ENCODE measurements at places on chromosomes 16 and 17.

DNA sequence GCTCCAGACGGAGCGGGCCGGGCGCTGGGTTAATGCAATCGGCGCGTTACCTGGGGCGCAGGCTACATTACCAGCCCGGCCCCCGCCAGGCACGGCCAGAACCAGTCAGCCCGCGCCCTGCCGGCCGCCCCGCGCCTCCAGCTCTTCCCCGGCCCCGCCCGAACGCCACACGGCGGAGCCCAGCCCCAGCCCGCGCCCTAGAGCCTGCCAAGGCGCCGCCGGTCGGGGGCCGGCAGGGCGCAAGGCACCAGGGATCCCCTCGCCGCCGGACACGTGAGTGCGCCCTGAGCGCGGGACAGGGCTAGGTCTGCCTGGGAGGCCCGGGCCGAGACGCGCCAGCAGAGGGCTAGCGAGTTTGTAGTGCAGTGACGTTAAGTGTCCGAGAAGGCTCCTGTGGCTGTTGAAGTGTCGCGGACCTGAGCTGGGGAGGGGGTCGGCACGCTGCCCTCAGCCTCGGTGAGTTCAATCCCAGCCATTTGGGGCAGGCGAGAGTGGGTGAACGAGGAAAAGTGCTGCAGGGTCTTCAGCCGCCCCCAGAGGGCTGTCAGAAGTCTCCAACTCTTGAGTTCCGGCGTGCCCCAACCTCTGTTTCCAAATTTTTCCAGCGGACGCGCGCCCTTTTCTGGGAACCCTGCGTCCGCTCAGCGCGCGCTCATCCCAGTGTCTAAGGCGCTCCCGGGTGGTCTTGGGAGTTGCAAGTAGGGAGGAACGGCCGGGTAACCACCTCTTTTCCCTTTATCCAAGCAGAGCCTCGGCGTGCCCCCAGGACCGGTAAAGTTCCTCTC, at the start of gene SLC6A2:
SLC6A2 (plus strand) TSS at position 92 of the 785 bp plus-strand sequence. CDS start 707 bp downstream, outside the sequence.
- H3K27ac ChIP-seq = no peak within 1 kb of the TSS
- no peaks in the 10 kb centered on the region for H3K4me1 ChIP-seq
- H3K36me3 ChIP-seq = no peaks in the 10 kb centered on the region
- peaks cover 56% of the 10 kb centered on the region for H3K27me3 ChIP-seq

DNA sequence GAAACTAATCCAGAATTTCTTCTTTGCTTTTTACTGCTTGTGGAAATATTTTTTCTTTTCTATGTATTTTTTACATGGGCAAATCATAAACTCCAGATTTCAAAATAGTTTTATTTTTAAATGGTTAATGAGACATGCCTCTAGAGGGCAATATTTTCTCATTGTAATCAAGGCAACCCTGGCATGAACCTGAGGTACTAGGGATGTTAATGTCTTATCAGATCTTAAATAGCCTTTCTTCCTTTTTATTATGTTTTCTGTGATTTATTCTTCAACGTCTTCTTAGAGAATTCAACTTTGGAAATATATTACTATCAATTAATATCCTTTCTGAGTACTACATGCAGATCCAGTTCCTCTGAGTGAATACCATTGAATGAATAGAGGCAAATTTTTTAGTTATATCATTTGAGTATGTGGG, 324.7 kb downstream of the BCAS3 start:
- no peaks in the 10 kb centered on the region for H3K27me3 ChIP-seq
- H3K4me3 ChIP-seq = no peak overlapping the region
- peaks cover 2% of the 10 kb centered on the region for H3K36me3 ChIP-seq
- H3K27ac ChIP-seq = no peak overlapping the region
- DNase-seq = no peak
- H3K4me1 ChIP-seq = peaks cover 26% of the 10 kb centered on the region

- H3K27me3 ChIP-seq = no peaks in the 10 kb centered on the region
- H3K36me3 ChIP-seq = no peaks in the 10 kb centered on the region
- no peak for DNase-seq
- H3K27ac ChIP-seq = peak overlapping the region; percentile 93
- peaks cover 93% of the 10 kb centered on the region for H3K4me1 ChIP-seq
Observed at GRCh38 chr17:57927048-57927723, 28.0 kb downstream of the CUEDC1 start.

GRCh38 chr17:30299000-30299399, 7.3 kb upstream of the BLMH start:
- DNase-seq = no peak
- peaks cover 4% of the 10 kb centered on the region for H3K27me3 ChIP-seq
- no peak overlapping the region for H3K27ac ChIP-seq
- H3K36me3 ChIP-seq = no peaks in the 10 kb centered on the region
- H3K4me1 ChIP-seq = no peaks in the 10 kb centered on the region

- H3K27ac ChIP-seq = no peak overlapping the region
- no peak for DNase-seq
- peaks cover 91% of the 10 kb centered on the region for H3K27me3 ChIP-seq
- H3K4me3 ChIP-seq = no peak overlapping the region
- no peaks in the 10 kb centered on the region for H3K36me3 ChIP-seq
Observed at GRCh38 chr17:48148029-48148770, 40.6 kb downstream of the SNX11 start.

DNA sequence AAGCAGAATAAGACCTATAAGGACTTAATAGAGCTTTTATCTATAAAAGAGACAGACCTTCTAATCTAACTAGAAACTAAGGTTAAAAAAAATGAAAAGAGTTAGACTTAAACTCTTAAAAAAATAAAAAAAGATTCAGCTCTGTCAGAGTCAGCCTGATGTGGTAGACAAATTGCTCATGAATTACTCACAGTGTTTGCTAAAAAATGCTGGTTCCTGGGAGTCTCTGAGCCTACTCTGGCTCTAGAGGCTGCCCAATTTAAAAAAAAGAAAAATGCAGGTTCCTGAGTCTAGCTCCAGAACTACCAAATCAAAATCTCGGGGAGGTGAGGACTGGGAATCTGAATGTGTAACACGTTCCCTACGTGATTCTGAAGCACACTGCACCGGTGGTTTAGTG, 18.1 kb downstream of the SOST start:
- H3K4me3 ChIP-seq = no peak overlapping the region
- H3K36me3 ChIP-seq = no peaks in the 10 kb centered on the region
- H3K27me3 ChIP-seq = peaks cover 5% of the 10 kb centered on the region
- no peak for DNase-seq
- H3K27ac ChIP-seq = no peak overlapping the region

DNA sequence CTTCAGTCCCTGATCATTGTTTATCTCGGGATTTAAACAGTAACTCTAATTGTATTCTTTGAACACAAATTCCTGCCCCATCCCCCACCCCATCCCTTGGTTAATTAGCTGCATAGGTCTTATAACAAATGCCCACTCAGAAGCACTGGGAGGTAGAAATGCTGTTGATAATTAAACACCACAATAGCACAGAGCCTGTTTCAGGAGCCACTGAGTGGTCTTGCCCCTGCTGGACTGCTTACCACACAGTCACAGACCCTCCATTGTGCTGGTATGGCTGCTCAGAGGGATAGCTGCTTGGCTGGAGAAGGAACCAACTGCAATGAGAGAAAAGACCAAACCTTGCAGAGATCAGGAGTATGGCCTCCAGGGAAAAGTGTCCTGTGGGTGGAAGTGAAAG, 214.1 kb downstream of the ANKFN1 start:
- peak overlapping the region; percentile 19 for H3K27ac ChIP-seq
- no peak overlapping the region for H3K4me3 ChIP-seq
- no peaks in the 10 kb centered on the region for H3K27me3 ChIP-seq

DNA sequence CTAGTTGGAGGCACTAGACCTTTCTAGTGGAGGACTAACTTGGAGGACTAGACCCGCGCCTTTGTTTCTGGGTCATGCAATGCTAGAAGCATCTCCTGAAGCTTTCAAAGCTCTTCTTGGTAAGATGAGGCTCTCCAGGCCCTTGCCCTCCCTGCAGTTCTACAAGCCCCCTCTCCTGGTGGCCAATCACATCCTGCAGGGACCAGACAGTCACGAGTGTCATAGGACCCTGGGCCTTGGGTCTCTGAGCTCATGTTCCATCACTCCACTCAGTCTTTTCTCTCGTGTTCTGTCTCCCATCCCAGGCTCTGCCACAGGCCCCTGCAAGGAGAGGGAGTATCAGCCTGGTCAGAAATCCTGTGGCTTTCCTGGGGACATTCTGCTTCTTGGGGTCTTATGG, 119.6 kb downstream of the CYLD start:
- no peaks in the 10 kb centered on the region for H3K36me3 ChIP-seq
- no peak overlapping the region for H3K4me3 ChIP-seq
- H3K27ac ChIP-seq = peak overlapping the region; percentile 43
- H3K27me3 ChIP-seq = no peaks in the 10 kb centered on the region
- no peak for DNase-seq

DNA sequence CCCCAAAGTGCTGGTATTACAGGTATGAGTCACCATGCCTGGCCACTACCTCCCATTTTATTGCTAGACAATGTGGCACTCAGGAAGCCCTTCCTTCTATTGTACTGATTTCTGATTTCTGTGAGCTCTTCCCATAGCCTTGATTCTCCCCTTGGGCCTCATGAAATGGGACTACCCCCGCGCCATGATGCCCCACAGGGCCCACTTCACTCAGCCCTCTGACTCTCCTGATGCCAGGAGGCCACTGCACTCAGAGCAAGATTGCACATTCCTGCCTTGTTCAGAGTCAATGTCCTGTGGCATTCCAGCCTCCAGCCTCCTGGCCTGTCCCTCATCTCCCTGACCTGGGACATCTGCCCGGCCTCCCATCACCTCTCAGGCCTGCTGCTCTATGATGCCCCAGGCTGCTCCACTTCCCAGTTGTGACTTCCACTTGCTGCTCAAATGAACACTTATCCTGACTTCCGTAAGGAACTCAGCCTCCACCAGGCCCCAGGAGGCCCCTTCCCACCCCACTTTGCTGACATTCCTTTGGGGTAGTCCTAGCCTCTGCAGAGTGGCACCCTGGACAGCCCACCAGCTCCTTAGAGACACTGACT, 66.6 kb upstream of the KSR1 start:
- H3K4me3 ChIP-seq = no peak overlapping the region
- DNase-seq = no peak
- peaks cover 23% of the 10 kb centered on the region for H3K27me3 ChIP-seq
- H3K36me3 ChIP-seq = no peaks in the 10 kb centered on the region
- no peaks in the 10 kb centered on the region for H3K4me1 ChIP-seq

GRCh38 chr16:69320740-69321073, 9.6 kb downstream of the VPS4A start:
- no peak overlapping the region for H3K27ac ChIP-seq
- peaks cover 22% of the 10 kb centered on the region for H3K36me3 ChIP-seq
- no peaks in the 10 kb centered on the region for H3K27me3 ChIP-seq
- H3K4me3 ChIP-seq = peak overlapping the region; percentile 18
- DNase-seq = no peak

GRCh38 chr17:39150104-39150634, 1.3 kb downstream of the PLXDC1 start:
- no peak overlapping the region for H3K27ac ChIP-seq
- H3K36me3 ChIP-seq = peaks cover 9% of the 10 kb centered on the region
- H3K4me3 ChIP-seq = peak overlapping the region; percentile 89
- peaks cover 24% of the 10 kb centered on the region for H3K4me1 ChIP-seq
- no peak for DNase-seq

- peak overlapping the region; percentile 99 for H3K4me3 ChIP-seq
- no peak for DNase-seq
- H3K4me1 ChIP-seq = peaks cover 41% of the 10 kb centered on the region
- H3K36me3 ChIP-seq = peaks cover 23% of the 10 kb centered on the region
Observed at GRCh38 chr16:31875928-31876547, 2.4 kb downstream of the ZNF267 start.

DNA sequence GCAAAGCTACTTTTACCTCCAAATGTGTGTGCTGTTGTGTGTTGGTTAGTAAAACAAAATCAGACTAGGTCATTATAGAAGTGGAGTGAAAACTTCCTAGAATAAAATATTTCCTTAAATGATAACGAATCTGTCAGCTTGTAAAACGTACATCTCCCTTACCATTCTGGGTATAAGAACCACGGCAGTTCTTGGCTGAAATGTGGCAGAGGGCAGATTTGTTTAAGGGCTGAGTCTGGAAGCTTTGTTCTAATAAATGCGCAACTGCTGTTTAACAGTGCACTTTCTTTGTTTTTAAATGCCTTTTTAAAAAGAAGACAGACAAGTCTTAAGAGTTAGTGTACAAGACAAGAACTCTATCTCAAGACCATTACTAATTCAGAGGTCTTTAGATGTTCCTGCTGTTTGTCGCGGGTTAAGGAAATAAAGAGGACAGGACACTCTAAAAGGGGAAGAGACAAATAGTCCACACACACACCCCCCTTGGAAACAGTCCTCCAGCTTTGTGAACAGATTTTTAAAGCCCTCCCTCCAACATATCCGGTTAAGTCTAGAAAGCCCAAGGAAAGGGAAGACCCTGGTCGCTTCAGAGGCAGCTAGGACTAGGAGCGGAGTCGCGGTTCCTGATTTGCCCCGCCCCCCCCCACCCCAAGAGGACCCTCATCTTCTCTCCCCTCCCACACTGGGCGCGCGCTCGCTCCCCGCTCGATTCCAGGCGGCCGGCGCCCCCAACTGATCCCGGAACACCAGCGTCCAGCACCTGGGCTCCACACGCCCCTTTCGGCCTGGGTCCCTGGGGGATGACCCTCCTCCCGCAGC, 658 bp downstream of the SYNRG start:
- H3K36me3 ChIP-seq = peaks cover 20% of the 10 kb centered on the region
- peak; percentile 56 for DNase-seq
- peak overlapping the region; percentile 99 for H3K4me3 ChIP-seq
- peak overlapping the region; percentile 96 for H3K27ac ChIP-seq
- peaks cover 37% of the 10 kb centered on the region for H3K4me1 ChIP-seq

DNA sequence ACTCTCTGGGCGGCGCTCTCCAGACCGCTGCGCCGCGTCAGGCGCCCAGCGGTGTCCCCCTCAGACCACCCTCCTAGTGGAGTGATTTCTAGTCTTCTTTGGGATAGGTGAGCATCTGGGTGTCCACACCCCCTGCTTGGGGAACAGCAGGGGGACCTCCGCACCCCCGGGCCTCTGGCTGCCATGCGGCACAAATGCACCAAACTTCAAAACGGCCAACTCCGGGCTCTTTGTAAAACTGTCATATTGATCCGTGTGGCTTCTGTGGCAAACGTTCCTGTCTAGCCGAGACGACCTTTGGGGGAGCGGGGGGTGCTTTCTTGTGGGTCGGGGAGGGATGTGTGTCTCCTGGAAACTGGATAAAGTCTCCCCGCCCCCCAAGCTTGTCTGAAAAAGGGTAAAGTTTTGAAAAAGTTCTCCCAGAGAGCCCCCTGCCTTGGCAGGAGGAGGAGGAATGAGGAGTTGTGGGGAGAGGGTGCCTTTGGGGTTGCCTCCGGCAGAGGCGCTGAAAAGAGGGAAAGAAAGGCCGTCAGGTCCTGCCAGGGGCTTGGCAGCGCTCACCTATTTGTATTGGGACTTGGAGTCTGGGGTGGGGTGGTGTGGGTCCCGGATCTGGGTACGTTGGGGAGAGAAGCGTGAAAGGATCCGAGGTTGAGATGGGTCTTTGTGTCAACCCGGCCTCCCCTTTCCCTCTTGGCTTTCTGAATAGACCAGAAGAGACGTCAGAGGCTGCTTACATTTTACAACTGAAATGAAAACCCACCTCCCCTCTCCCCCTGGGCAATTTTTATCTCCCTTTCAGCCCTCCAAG, 2.2 kb upstream of the CHD3 start:
- DNase-seq = peak; percentile 22
- H3K36me3 ChIP-seq = peaks cover 8% of the 10 kb centered on the region
- H3K4me3 ChIP-seq = no peak overlapping the region

DNA sequence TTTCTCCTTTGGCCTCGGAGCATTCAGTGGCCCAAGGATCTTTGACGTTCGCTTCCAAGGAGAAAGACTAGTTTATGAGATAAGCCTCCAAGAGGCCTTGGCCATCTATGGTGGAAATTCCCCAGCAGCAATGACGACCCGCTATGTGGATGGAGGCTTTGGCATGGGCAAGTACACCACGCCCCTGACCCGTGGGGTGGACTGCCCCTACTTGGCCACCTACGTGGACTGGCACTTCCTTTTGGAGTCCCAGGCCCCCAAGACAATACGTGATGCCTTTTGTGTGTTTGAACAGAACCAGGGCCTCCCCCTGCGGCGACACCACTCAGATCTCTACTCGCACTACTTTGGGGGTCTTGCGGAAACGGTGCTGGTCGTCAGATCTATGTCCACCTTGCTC, 1.4 kb downstream of the AOC3 start:
- H3K36me3 ChIP-seq = no peaks in the 10 kb centered on the region
- no peak overlapping the region for H3K4me3 ChIP-seq

Measured in neural crest cell (in vitro differentiated cells).